Smooth muscle cell of bladder (primary cell): ENCODE measurements at places on chromosomes 12 and 14. TPM values are rescaled to one million over a fixed set of nuclear protein-coding genes. Genes with fewer than 3 reads are reported as not detected.

Gene TIGAR
- 10.7 and 12.9 TPM in 2 replicates for total RNA-seq

Gene DTX3
- total RNA-seq: 8.8 and 11.5 TPM in 2 replicates

Gene CD163L1
- 0.09 and 0.28 TPM in 2 replicates for total RNA-seq

Gene SMCO2
- total RNA-seq: 0.14 TPM in 1 of 2 replicates, not detected in the other

Gene KERA
- not detected in 2 replicates for total RNA-seq

Gene MAP3K12
- total RNA-seq: 29.6 and 40.3 TPM in 2 replicates

Gene PLBD1
- total RNA-seq: 1.1 and 3.2 TPM in 2 replicates

Gene BMP4
- total RNA-seq: 11.5 and 30.2 TPM in 2 replicates

Gene ACOT6
- total RNA-seq: not detected in 2 replicates

Gene CACNA1C
- 5.0 and 10.1 TPM in 2 replicates for total RNA-seq

Gene PRR4
- 0.37 and 0.57 TPM in 2 replicates for total RNA-seq

Gene CCDC196
- total RNA-seq: not detected in 2 replicates

Gene CHMP4A
- total RNA-seq: 19.7 and 20.3 TPM in 2 replicates

Gene SERPINA5
- not detected in 2 replicates for total RNA-seq

Gene KRT71
- total RNA-seq: not detected in 2 replicates

Gene PRORP
- 12.7 and 13.4 TPM in 2 replicates for total RNA-seq

Gene APOF
- not detected in 2 replicates for total RNA-seq

Gene TDRD9
- total RNA-seq: 0.37 and 0.57 TPM in 2 replicates

Gene MYF6
- total RNA-seq: not detected in 2 replicates

Gene IRAK3
- 8.1 and 12.1 TPM in 2 replicates for total RNA-seq

Gene CLEC2A
- total RNA-seq: not detected in 2 replicates

Gene TAPBPL
- 8.5 and 11.8 TPM in 2 replicates for total RNA-seq

Gene IFNG-AS1
- not detected in 2 replicates for total RNA-seq

Gene OR4K1
- total RNA-seq: not detected in 2 replicates

Gene CD69
- 0.14 TPM in 1 of 2 replicates, not detected in the other for total RNA-seq

Gene DRAM1
- 55.6 and 117 TPM in 2 replicates for total RNA-seq

Gene RBM23
- 47.5 and 50.9 TPM in 2 replicates for total RNA-seq

Gene FAM181A
- total RNA-seq: not detected in 2 replicates

Gene RNF41
- total RNA-seq: 165 and 169 TPM in 2 replicates

Gene EIF5
- 182 and 195 TPM in 2 replicates for total RNA-seq

Gene WSCD2
- total RNA-seq: not detected in 2 replicates
